ENCODE measurements at places on chromosomes 5 and 9.

DNA sequence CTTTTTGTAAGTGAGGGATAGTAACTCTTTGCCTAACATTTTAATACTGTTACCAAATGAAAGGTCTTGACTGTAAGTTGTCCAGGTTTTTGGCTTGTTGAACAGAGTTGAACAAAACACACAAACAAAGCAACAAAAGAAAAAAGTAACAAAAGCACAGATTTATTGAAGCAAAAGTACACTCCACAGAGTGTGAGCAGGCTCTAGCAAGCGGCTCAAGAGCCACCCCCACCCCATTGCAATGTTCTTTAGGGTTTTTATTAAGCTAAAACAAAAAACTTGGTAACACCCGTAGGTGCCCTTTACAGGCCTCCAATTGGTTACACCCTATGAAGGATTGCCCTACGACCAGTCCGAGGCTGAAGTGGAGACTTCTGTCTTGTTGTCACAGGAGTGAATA, 197.4 kb upstream of the MAP3K1 start:
- no peak for DNase-seq

DNA sequence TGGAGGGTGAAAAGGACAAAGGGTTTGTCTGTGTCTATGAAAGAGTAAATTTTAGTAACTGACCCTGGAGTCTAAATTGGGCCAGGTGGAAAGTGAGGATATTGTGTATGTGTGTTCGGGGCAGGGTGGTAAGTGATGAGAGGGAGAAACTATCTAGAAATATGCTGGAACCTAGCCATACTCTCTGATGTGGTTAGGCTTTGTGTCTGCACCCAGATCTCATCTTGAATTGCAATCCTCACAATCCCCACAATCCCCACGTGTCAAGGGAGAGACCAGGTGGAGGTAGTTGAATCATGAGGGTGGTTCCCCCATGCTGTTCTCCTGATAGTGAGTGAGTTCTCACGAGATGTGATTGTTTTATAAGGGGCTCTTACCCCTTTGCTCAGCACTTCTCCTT, 60.6 kb downstream of the COMMD10 start:
- no peak for DNase-seq

GRCh38 chr5:74885170-74885569, 19.0 kb upstream of the FAM169A start:
- DNase-seq, result no peak

DNA sequence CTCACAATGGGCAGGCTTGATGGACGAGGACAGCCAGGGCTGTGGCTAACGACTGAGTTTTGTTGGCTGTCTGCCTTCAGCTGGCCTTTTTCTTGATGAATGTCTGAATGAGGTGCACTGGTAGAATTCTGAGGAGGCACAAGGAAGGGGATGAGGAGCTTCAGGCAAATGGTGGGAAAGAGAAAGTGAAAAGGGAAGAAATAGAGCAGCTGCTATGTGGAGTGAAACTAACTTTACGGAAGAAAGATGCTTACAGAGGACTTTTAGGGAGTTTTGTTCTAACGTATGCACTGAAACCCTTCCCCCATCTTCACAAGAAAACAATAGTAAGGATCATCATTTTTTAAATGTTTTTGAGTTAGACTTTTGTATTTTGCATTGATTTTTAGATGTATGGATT, 45.3 kb downstream of the OR2K2 start:
- no peak for DNase-seq

DNA sequence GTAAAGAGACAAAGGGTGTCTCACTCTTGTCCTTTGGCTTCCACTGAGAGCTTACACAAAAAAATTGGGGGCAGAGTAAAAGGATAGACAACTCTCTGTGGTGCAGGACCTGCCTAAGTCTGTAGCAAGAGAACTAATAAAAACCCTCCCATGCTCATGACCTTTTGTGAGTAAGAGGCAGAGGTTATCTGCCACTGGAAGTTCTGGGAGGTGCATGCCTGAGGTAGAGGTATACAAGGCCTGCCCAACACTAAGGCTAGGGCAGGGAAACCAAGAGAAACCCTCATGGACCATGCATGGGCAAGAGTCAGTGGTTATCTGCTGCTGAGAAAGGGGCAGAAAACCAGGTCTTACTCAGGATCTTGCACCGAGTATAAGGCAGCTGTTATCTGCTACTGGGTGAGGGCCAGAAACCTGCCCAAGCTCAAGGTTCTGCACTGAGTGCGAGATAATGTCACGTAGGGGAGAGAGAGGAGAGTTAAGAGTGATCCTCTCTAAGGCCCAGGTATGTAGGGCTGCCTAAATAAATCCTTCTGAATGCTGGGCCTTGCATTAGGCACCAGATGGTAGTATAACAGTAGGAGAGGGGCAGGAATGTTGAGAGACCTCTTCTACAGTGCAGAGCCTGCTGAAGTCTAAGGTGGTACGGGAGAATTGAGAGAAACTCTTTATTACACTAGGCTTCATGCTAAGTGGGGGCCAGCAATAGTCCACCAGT, 143.4 kb downstream of the MACROH2A1 start:
- no peak for DNase-seq

DNA sequence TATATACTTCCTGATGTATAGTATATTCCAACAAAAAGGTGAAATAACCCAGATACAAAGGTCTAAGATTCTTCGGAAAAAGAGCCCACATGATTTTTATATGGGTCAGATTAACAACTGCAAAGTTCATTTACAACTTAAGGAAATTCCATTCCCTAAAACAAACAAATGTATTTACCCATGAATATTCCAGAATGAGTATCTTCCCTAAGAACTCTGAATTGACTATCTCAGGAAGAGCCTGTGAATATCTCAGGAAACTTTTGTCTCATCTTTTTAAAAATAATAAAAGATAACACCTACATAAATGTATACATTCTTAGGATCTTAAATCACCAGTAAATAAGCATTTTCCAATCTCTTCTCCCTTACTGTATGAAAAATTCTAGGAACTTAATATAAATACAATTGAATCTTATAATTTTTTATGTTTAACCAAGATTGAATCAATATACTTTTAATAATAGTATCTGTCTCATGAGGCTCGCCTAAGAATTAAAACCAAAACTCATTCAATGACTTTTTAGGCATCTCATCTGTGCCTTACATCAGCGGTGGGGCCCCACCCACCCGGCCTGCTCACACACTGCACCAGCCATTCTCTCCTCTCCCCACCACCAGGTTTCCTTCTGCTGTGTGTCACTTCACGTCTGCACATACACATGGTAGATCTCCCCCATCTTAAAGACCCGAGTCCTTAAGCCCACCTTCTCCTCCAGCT, 78.1 kb downstream of the RAPGEF1 start:
- no peak for DNase-seq

DNA sequence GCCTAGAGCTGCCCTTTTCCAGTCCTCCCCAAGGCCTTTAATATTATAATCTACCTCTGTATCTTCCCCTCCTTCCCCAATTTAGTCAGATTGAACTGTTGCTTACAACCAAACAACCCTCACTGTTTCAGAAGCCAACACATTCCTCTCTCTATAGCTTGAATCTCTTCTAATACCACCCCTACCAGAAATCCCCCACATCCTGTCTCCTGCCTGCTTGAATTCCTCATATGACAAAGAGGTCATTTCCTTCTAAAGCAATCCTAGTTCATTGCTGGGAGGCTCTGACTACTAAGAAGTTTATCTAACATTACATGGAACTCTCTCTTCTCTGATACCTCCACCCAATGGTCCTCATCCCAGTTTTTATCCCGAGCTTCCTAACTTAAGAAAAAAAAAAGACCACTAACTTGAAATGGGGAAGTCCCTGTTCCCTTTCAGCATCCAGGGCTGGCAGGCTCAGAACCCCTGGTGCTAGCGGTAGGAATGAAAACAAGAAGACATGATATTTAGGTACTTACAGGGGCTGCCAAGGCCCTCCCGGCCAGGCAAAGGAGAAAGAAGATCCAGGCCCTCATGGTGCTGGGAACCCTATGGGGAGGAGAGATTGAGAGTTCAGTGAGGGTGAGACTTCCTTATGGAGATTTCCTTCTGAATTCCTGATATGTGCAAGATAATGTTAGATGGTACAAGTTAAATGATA, 11.0 kb downstream of the SPARC start:
- peak; percentile 59 for DNase-seq

- DNase-seq, result no peak
These were observed 51.9 kb upstream of the IQGAP2 start for GRCh38 chr5:76351176-76351575.

GRCh38 chr5:137589185-137589584, 90.1 kb upstream of the SPOCK1 start:
- no peak for DNase-seq

GRCh38 chr5:4941957-4942830, 197.9 kb upstream of the ADAMTS16 start:
- DNase-seq, result peak; percentile 19

DNA sequence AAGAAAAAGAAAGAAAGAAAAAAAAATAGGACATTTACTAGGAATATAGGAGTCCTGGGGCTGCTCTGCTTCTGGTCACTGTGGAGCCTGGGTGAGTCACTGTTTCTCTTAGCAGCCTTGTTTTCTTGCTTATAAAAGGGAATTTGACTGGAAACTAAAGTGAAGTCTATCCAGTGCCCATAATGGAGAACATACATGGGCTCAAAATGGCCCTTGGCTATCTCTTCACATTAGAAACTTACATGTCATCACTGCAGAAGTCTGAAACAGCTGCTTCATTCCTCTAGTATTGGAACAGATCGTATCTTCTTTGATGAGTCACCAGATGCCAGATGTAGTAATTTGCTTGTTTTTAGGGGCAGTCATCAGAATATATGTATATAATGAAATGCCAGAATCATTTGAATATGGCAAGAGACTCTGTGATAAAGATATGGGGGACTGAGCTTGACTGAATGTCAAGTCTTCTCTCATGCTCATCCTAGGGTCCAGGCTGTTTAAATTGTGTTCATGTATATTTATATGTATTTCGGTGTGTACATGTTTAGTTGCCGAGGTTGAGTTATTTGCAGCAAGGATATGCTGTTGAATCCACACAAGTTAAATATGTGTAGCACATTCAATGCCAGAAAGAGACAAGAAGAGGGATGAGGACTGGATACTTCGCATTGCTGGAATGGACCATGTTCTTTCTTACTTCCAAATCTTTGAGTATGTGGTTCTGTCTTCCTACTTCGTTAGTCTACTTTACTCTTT, 56.7 kb downstream of the SGCD start:
- DNase-seq, result peak; percentile 17

DNA sequence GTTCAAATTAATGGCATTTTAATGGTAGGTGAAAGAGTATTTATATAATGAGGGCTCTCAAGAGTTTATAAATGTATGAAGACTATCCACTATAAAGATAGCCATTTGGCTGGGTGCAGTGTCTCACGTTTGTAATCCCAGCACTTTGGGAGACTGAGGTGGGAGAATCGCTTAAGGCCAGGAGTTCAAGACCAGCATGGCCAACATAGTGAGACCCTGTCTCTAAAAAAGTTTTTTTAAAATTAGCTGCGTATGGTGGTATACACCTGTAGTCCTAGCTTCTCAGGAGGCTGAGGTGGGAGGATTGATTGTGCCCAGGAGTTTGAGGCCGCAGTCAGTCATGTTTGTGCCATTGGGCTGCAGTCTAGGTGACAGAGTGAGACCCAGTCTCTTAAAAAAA, 61.6 kb downstream of the ERBIN start:
- DNase-seq, result no peak

DNA sequence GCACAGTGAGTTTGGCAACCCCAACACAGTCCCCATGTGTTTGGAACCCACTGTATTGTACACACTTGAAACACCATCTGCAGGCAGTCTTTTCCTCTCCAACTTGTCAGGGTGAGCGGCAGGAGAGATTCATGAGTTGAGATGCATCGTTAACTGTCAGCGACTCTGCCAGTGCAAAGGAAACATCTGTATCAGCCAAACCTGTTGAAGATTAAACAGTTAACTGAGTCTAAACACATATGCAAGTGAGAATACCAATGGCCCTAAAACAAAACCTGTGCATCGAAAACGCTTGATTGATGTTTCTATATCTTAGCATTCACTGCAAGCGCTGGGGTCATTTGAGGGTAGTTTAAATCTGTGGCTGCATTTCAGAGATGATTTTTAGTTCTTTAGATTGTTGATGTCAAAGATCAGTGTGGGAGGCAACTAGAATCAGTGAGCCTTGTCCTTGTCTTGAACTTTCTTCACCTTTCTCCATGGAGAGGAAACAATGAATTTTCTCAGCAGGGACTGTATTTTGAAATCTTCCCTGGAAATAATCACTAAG, 41.3 kb upstream of the PAM start:
- no peak for DNase-seq

GRCh38 chr5:31334061-31334860, 140.8 kb downstream of the CDH6 start:
- DNase-seq, result no peak

DNA sequence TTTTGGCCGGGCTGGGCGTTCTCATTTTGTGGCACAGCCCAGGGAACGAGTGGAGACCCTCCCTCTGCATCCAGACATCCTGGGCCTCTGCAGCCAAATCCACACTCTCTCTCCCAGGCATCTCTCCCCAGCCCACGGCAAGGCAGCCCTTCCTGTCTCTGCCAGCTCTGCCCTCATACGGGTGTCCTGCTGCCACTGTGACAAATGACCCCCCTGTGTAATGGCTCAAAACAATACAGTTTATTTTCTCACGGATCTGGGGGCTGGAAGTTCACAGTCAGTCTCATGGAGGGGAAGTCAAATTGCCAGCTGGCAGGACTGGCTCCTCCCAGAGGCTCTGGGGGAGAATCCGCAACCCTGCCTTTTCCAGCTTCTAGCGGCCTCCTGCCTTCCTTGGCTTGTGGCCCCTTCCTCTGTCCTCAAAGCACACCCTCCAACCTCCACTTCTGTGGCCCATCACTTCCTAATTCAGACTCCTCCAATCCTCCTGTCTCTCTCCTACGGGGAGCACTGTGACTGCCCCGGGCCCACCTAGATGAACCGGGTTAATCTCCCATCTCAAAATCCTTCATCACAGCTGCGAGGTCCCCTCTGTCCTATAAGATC, 70.2 kb upstream of the COL5A1 start:
- DNase-seq, result no peak

- peak; percentile 56 for DNase-seq
These were observed 15.5 kb upstream of the SLC36A3 start for GRCh38 chr5:151318850-151319732.

DNA sequence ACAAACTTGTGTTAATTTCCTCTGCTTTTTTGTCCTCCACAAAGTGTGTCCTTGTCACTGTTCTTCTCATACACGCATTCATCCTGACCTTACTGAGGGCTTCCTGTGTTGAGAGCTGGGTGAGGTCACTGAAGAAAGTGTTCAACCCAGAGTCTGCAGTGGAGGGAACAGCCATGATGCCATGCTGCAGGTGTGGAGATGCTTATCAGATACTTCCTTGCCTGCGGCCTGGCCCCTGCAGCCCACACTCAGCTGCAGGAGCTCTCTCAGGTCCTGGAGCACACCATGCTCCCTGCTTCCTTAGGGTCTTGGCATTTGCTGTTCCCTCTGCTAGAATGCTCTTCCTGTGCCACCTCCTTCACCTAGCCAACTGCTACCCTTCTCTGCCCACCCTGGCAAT, 108.1 kb upstream of the SPRY4 start:
- DNase-seq, result no peak

DNA sequence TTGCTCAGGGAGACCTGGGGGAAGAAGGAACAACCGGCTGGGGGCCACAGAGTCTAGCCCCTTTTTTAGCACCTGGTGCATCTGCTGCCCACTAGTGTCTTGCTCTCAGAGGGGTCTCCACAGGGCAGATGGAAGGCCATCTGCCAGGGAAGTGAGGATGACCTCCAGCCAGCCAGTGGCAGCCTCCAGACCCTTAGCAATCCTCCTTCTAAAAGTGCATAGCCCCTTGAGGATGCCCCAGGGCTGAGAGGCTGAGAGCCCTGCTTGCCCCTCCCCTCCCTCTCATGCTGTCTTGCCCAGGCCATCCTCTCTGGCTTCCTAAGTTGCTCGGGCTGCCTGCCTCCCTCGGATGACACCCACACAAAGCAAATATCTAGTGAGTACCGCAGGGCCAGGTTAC, 81.5 kb upstream of the PANK3 start:
- no peak for DNase-seq
